Esophagus squamous epithelium (tissue), 5 donors: ENCODE measurements at places on chromosomes 5 and 9.

DNA sequence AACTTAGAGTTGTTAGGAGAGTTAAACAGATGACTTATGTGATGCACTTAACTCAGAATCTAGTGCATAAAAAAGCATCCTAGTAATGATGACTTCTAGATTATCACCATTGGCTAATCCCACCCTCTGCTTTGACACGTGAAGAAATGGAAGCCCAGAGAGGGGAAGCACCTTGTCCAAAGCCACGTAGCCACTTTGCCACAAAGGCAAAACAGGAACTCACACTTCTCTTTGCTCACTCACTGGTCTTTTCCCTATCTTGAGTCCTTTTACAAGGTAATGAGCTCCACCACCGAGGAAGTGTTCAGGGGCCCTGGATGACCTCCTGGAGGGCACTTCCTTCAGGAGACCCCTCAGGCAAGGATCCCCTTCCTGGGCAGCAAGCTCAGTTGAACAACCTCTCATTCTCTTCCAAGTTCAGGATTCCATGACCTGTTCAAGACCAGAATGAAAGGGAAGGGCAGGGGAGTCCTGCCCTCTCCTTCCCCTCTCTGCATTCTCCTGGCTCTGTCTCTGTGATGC, 89.7 kb downstream of the HRH2 start:
- no peak for DNase-seq

- DNase-seq, result no peak
Observed at GRCh38 chr5:91401175-91401574, 18.1 kb upstream of the ARRDC3 start.

DNA sequence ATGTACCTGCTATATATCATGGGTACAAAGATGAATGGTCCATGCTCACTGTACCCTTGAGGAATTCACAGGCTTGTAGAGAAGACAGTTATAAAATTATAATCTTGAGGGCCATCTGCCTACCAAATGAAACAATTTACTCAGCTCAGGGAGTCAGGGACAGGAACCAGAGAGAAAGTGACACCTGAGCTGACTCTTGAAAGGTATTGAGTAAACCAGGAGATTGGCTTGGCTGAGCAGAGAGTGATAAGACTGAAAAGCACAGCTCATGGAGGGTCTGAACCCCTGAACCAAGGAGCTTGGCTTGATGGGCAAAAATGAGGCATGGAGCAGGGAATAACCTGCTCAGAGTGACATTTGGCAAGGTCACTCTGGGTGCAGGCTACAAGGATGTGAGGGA, 147.3 kb downstream of the FAM114A2 start:
- no peak for DNase-seq

GRCh38 chr9:125659954-125660353, 47.1 kb downstream of the MAPKAP1 start:
- no peak for DNase-seq

DNA sequence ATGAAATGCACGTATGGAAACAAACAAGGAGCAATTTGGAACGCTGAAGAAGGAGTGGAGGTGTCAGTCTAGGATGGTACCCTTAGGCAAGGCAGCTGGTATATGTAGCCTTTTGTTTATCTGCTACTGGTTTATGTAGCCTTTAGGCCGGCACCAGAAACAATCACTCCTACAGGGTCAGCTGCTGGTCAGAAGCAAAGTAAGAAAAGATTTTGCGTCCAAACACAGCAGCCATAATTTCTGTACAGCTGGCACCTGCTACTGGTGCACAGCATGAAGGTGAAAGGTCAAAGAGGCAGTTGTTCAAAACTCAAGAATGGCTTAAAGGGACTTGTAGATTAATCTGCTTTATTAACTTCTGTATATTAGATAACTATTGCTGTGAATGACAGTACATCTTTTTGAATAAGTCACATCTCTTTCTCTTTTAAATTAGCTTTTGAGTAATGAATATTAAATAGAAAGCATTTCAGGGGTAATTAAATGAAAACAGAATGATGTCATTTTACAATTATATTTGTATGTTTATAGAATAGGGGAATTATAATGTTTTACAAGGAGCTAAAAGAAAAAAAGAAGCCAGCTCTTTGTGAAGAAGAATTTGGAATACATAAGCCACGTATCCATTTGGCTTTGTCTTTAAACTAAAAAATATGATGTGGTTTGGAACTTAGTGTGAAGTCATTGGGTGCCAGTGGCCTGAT, 33.1 kb upstream of the TLX3 start:
- DNase-seq, result no peak

DNA sequence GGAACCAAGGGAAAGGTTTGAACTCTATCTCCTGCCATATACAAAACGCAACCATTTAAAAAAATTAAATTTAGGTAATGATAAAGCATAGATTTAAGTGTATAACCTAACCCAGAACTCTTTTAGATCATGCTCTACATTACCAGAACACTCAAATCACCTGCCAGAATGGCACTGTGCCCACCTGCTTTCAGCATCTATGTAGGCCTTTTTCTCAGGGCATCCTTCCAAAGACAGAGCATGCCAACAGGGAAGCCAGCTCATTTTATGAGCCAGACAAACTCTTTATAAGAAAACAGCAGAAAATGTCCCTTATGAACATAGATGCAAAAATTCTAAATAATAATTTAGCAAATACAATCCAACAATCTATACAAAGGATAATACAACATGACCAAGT, 47.9 kb upstream of the SMAD5 start:
- DNase-seq, result no peak

- no peak for DNase-seq
Observed at GRCh38 chr9:27059907-27060306, 49.1 kb upstream of the TEK start.

GRCh38 chr9:108086624-108087023, 597.1 kb upstream of the KLF4 start:
- DNase-seq, result no peak

- DNase-seq, result no peak
Observed at GRCh38 chr9:117777823-117778222, 73.6 kb downstream of the TLR4 start.

DNA sequence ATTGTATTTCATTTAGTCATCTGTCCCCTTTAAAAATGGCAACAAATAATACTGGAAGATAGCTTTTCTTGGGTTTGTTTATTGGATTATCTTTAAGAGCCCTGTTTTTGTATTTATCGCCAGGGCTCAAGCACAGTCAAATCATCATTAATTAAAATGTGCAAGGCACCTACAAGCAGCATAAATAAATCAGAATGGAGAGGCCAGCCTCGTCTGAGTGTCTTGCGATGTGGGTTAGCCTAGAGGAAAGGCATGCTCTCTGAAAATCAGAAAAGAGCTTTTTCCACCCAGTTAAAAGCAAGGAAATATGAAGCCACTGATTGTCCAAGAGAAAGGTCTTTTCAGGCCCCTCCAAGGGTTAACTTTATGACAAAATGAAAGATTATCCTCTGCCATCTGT, 31.8 kb downstream of the ZFAND5 start:
- no peak for DNase-seq

DNA sequence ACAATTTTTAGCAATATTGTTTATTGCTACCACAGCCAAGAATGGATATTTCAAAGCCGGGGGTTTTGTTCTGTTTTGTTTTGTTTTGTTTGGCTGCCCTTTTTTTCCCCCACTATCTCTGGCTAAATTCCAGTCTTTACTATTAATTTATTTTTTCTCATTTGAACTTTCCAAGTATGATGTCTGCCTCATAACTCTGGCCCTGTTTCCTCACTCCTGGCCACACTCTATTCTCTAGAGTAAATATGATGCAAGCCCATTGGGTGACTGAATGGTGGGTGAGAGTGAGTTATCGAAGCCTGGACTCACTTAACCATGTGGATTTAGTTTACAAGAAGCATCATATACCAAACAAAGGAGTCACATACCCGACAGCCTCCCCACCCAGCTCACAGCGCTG, 41.9 kb downstream of the WDR36 start:
- no peak for DNase-seq

GRCh38 chr5:169732841-169733240, 95.8 kb downstream of the DOCK2 start:
- no peak for DNase-seq

DNA sequence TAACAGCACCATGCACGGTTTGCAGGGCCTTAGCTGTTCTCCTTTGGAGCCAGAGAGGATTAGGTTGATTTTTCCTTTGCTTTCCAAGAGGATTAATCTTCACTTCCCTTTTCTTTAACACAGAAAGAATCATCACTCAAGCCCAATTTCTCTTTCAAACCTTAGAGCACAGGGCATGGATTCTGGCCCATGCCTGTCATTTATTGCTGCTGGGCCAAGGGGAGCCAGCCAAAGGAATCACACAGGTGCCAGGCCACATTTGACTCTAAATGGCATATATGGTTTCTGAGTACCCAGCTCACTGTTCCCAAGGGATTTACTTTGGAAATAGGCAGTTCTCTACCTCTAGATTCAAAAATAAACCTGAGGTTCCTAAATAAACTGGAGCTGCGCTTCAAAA, 58.3 kb downstream of the FBXL7 start:
- DNase-seq, result no peak

DNA sequence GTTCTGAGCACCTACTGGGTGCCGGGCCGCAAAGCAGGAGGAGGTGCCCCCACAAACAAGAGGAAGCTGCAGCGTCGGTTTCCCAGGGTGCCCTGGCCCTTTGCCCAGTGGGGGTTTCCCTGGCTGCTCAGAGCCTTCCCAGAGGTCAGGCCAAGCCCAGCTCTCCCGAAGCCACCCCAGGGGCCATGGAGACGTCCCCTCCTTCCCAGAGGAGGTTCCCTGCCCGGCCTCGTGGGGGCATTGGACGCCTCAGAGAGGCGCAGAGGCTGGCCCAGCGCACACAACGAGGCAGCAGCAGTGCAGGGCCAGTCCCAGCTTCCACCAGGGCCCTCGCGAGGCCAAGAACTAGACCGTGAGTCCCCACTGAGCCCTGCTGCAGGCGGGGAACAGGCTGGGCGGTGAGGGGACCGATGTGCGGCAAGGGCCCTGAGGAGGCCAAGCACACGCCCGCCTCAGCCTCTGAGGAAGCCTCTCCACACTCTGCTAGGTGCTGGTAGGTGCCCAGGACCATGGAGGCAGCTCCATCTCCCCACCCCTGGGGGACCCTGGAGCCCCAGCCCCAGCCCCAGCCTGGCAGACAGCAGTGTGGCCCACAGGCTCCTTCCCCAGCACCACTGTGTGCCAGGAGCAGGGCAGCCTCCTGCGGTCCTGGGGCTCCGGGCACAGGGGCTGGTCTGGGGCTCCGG, 7.0 kb downstream of the DIPK1B start:
- DNase-seq, result no peak

- DNase-seq, result no peak
Observed at GRCh38 chr9:92392690-92393089, 11.7 kb downstream of the OGN start.

GRCh38 chr5:134994560-134995156, 27.0 kb downstream of the CATSPER3 start:
- no peak for DNase-seq

DNA sequence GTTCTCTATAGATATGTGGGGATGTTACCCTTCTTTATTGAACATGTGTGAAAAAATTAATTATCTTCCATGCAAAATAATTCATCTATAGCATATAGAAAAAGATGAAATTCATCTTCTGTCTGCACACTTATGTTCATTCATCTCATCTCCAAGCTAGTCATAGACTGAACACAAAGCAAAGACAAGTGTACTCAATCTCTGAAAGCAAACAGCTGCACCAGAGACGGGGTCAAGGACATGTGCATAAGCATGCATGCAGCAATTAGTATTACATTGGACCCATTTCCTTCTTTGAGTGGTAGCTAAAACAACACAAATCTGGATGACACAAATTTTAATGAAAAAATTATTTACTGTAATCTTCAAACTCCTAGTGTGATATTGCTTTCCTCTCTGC, 547.0 kb upstream of the COX7C start:
- DNase-seq, result no peak

- no peak for DNase-seq
Observed at GRCh38 chr9:89597711-89598362, 7.0 kb upstream of the GADD45G start.

DNA sequence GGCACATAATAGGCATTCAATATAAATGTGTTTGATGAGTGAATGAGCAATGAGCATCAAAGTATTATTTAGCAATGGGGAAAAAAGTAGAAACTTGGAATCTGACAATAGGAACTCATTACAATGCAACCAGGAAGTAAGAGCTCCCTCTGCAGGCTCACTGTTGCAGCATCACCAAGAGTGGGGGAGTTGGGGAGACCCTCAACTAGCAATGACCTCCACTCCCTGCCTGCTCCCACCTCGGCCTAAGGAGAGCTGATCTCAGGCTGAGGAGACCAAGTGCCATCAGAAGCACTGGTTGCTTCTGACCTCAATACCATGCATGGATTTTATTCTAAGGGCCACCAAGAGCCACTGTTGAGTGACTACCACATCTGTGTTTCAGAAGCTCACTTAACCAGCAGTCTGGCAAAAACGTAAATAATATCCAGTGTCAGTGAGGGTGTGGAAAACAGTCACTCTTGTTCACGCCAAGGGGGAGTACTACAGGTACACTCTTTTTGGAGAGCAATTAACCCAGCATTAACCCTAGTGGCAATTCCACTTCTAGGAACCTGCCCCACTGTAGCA, 8.0 kb downstream of the VDAC1 start:
- no peak for DNase-seq

GRCh38 chr5:135319458-135319857, 79.6 kb downstream of the MACROH2A1 start:
- no peak for DNase-seq

- no peak for DNase-seq
Observed at GRCh38 chr9:104177003-104177611, 83.0 kb downstream of the SMC2 start.

- DNase-seq, result no peak
Observed at GRCh38 chr5:95591490-95591901, 28.4 kb upstream of the GPR150 start.

GRCh38 chr9:126907058-126907457, 7.5 kb upstream of the RALGPS1 start:
- DNase-seq, result no peak

DNA sequence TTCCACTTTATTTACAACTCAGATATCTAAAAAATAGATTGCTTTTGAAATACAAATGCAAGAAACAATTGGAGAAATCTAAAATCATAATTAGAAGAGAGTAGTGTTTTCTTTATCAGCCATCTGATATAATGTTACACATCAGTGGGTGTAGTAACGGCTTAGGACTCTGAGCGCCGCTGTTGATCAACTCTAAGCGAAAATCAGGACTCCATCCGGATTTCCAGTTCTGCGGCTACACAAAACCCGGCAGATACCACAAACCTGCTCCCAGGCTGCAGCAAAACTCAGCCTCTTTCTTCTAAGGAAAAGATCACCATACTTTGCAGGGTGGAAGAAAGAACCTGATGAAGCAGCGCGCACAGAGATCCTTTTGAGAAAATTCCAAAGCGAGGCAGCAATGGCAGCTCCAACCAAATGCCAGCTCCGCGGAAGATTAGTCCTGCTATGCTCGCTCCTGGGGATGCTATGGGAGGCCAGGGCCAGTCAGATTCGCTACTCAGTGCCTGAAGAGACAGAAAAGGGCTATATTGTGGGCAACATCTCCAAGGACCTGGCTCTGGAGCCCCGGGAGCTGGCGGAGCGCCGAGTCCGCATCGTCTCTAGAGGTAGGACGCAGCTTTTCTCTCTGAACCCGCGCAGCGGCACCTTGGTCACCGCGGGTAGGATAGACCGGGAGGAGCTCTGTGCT, at the start of gene PCDHGA9:
TSS of gene PCDHGA9 (plus strand) at position 226 of the 691 bp plus-strand sequence. CDS start at position 401, 175 bp downstream.
- no peak for DNase-seq

- DNase-seq, result no peak
Observed at GRCh38 chr5:90386099-90386710, 23.4 kb downstream of the CETN3 start.
